NCI-H2081 treated with DMSO at 0.1 percent for 48 hours (cell line): ENCODE measurements at places on chromosomes 7 and 10.

GRCh38 chr7:85469446-85470010 is 282.7 kb upstream of the SEMA3D start:
- DNase-seq = no peak

DNA sequence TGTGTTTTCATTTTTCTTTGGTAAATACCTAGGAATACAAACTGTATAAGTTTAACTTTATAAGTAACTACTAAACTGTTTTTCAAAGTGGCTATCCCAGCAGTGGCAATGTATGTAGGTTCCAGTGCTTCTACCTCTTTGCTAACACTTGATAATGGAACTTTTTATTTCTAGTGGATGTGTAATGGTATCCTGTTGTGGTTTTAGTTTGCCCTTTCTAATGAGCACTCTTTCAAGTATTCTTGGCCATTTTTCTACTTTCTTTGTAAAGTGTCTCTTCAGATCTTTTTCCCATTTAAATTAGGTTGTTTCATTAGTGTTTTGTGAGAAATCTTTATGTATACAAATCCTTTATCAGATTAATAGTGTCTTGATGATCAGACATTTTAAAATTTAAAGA is 4.6 kb downstream of the KIF20B start:
- no peak for DNase-seq

GRCh38 chr7:28956608-28957063 is 1.5 kb downstream of the TRIL start:
- no peak for DNase-seq

- DNase-seq = no peak
Measured at GRCh38 chr10:70863470-70864160, 24.8 kb downstream of the PCBD1 start.

- no peak for DNase-seq
Measured at GRCh38 chr10:75358835-75359421, 42.6 kb downstream of the ZNF503 start.

GRCh38 chr7:82019551-82020475 is 250.0 kb upstream of the HGF start:
- no peak for DNase-seq

GRCh38 chr7:78139335-78139734 is 340.8 kb downstream of the PHTF2 start:
- no peak for DNase-seq

GRCh38 chr7:108415821-108416536 is 40.3 kb downstream of the NRCAM start:
- DNase-seq = no peak

DNA sequence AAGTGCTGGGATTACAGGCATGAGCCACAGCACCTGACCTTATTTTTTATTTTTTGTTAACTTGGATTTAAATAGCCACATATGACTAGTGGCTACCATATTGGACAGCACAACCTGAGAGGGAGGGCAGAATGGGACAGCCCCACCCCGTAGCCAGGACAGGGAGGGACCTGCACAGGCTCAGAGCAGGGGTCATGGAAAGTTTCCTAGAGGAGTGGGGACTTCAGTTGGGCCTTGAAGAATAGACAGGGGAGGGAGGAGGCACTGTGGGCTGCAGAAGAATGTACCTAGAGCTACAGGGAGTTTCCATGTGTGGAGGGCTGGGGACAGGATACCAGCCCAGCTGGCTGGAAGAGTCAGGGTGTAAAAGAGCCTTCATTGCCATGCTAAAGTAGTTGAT is 8.8 kb downstream of the TRIM8 start:
- DNase-seq = no peak

GRCh38 chr7:137881607-137882260 is 35.0 kb upstream of the DGKI start:
- DNase-seq = no peak

- DNase-seq = no peak
Measured at GRCh38 chr7:29288181-29289091, 93.9 kb downstream of the CHN2 start.

GRCh38 chr10:89666138-89666537 is 21.1 kb upstream of the PANK1 start:
- no peak for DNase-seq

DNA sequence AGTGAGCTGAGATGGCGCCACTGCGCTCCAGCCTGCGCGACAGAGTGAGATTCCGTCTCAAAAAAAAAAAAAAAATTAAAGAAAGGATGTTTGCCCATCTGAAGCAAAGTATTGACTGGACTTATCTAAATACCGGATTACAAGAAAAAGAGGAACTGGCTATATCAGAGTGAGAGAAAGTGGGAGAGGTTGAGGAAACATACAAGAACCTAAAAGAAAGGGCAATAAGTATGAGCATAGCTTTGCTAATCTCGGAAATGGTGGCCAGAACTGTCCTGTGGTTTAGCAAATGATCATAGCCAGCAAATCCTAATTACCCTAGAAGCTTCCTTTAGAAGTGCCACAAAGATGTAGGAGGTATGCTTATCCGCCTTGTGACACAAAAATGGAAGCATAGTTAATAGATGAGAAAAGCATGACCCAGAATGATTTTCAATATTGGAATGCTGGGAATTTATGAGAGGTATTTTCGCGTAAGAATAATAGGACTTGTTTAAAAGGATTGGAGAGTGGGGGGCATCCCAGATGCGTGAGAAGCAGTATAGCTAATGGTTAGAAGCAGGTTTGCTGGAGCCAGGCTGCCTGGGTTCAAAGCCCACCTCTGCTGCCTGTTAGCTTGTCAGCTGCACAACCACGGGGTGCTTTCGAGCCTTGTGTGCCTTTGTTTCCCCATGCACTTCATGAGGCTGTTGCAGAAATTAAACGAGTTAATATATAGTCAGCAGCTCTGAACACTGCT is 1.2 kb upstream of the GTPBP4 start:
- no peak for DNase-seq

DNA sequence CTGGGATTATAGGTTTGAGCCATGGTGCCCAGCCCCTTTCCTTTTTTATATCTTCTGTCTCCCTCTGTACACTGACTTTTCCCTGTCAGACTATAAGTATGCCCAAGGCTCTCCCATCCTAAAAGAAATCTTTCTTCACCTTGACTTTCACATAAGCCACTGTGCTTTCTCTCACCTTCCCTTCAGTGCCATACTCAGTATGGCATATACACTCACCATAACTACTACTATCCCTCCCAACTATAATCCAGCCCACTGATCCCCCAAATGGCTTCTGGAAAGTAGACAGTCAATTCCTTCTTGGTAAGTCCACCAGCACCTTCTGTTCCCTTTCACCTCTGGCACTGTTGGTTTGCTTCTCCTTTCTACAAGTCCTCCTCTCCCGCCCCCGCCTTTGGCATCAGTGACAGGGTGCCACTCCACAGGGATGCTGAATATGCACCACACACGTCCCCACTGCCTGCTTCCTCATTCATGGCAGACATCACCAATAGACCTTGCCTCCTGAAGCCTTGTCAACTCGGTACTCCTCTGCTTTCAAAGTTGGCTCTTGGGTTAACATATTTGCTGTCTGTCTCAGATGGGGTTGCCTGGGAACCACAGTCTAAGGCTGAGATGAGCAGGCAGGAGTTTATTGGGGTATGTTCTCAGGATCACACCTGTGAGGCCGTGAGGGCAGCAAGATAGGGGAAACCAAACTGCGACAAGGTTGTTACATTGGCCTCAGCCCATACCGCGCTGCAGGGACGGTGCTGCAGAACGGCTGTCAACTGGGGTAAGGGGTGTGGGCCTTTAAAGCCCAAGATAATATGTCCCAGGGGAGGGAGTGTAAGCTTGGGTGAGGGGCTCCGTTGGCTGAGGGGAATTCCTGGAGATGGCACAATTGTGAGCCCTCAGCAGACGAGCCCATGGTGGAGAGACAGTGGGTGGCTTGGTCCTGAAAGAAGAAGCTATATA is 7.2 kb upstream of the PSAP start:
- no peak for DNase-seq

GRCh38 chr10:6062101-6062771 is at the start of gene IL2RA:
IL2RA (minus strand) TSS chr10:6062367; CDS start chr10:6062151, 216 bp downstream.
- no peak for DNase-seq

DNA sequence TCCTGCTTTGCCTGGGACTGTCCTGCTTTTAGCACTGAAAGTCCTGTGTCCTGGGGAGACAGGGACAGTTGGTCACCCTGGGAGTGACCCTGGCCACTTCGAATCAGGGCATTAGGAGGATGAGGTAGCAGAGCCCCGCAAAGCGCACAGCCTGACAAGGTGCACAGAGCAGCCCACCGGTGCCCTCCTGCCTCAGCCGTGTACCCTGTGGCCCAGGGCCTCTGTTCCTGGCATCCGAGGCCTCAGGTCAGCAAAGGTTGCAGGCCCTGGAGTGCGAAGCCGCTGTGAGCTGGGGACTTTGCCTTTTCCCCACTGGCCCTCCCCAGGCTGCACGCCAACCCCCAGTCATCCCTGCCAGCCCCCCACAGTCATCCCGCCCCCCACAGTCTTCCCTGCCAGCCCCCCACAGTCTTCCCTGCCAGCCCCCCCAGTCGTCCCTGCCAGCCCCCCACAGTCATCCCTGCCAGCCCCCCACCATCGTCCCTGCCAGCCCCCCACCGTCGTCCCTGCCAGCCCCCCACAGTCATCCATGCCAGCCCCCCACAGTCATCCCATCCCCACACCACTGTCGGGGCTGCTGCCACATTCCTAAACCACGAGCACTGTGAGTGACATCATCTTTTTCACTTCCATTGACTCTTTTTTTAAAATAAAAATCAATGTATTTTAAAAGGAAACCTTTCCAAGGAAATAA is 91.8 kb downstream of the RGS10 start:
- no peak for DNase-seq

GRCh38 chr10:102150970-102151773 is 1.0 kb upstream of the NOLC1 start:
- DNase-seq = no peak

- no peak for DNase-seq
Measured at GRCh38 chr7:28536259-28536658, 123.9 kb downstream of the CREB5 start.
